Inflammatory macrophage (primary cell): ENCODE measurements at places on chromosomes 1 and 21.

GRCh38 chr21:41768437-41769042 lies 1.7 kb upstream of the RIPK4 start:
- no peak for DNase-seq

- peak; percentile 62 for DNase-seq
Observed at GRCh38 chr1:26786437-26787380, 1.0 kb upstream of the PIGV start.

DNA sequence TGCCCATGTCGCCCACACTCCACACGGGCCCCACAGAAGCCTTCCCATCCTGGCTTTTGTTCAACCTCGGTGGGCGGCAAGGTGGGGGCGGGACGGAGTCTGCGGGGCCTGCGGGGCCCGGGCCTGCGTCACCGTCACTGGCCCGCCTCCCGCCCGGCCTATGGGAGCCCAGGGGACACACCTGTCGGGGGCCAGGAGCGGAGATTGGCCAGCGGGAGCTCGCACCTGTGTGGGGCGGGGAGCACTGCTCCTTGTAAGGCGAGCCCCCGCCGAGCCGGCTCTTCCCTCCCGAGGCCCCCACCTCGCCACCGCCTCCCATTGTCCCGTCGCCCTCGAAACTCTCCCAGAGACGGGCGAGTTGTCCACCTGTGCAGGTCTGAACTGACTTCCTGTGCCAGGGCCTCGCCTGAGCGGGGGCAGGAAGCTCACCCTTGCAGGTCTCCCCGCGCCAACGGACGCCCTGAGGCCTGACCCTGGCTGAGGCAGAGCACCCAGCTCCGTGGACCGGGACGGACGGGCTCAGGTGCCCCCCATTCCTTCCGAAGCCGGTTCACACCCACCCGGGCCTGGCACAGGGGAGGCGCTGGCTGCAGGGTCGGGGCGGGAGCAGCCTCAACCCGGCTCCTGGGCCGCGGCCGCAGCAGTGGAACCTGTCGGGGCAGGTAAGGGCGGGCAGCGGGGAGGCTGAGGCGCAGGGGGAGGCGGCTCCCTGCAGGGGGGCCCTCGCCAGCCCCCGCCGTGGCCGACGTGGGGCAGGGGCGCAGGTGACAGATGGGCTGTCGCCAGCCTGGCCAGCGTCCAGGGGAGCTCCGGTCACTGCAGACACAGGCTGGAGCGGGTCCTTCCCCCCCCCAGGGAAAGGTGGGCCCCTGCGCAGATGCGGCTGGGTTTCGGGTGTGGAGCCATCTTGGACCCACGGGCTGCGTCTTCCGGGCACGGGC lies 10.8 kb upstream of the TTLL10 start:
- no peak for DNase-seq

GRCh38 chr1:221440658-221441057 lies 301.2 kb downstream of the DUSP10 start:
- peak; percentile 69 for DNase-seq

GRCh38 chr1:201361652-201362504 lies 15.6 kb downstream of the TNNT2 start:
- peak; percentile 17 for DNase-seq

- no peak for DNase-seq
Observed at GRCh38 chr1:212664409-212665199, 35.0 kb downstream of the BATF3 start.

- peak; percentile 80 for DNase-seq
Observed at GRCh38 chr1:48817505-48818114, 40.9 kb upstream of the BEND5 start.

- no peak for DNase-seq
Observed at GRCh38 chr1:85681087-85681486, 27.1 kb downstream of the ZNHIT6 start.

DNA sequence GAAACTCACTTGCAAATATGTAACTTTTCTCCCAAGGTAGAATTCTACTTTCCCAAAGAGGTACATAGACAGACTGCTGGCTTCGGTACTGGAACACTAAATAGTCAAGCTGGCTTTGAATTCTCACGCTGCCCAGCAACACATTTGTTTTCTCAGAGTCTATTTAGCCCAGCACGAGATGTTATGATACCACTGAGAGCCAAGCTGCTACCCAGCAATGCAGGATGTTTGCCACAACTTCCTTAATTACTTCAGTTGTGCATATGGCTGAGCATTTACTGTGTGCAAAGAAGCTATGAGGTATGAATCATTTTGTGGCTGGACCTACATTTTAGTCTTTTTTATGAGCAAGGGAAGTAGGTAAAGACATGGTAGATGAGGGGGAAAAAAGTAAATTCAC lies 793.2 kb downstream of the PLA2G4A start:
- DNase-seq = no peak

DNA sequence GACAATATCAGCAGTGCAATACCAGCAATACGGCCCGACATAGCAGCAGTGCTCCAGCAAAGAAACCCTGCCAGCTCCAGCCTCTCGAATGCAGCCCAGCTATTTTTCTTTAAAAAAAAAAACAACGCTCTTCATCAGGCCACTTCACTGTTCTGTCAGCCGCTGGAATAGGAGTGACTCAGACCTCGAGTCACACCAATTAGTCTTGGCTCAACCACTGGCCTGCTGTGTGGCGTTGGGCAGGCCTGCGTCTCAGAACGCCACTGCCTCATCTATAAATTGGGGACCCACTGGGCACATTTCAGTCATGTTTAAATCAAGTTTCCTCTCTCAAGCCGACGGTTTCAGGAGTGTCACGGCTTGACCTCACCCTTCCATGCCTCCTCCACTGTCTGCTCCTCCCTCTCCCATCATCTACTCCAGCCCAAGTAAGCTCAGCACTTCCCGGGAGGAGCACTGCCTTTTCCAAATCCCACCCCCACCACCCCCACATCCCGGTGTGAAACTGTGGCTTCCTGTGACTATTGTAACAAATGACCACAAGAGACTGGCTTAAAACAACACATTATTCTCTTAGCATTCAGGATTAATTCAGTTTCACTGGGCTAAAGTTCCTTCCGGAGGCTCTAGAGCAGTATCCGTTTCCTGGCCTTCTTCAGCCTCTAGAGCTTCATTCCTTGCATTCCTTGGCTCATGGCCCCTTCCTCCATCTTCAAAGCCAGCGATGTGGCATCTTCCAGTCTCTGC lies 71.9 kb upstream of the EFHD2 start:
- DNase-seq = peak; percentile 22

DNA sequence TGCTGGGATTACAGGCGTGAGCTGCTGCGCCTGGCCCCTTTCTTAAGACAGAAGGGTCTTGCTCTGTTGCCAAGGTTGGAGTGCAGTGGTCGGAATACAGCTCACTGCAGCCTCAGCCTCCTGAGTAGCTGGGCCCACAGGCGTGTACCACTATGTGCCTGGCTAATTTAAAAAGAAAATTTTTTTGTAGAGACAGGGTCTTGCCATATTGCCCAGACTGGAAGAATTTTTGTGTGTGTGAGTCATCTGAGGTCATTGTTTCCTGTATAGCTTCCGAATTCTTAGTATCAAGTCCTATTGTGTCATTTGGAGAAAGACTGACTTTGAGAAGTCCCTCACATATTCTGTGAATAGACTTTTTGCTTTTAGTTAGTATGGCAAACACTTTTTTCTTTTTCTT lies 4.7 kb downstream of the SZRD1 start:
- peak; percentile 68 for DNase-seq

DNA sequence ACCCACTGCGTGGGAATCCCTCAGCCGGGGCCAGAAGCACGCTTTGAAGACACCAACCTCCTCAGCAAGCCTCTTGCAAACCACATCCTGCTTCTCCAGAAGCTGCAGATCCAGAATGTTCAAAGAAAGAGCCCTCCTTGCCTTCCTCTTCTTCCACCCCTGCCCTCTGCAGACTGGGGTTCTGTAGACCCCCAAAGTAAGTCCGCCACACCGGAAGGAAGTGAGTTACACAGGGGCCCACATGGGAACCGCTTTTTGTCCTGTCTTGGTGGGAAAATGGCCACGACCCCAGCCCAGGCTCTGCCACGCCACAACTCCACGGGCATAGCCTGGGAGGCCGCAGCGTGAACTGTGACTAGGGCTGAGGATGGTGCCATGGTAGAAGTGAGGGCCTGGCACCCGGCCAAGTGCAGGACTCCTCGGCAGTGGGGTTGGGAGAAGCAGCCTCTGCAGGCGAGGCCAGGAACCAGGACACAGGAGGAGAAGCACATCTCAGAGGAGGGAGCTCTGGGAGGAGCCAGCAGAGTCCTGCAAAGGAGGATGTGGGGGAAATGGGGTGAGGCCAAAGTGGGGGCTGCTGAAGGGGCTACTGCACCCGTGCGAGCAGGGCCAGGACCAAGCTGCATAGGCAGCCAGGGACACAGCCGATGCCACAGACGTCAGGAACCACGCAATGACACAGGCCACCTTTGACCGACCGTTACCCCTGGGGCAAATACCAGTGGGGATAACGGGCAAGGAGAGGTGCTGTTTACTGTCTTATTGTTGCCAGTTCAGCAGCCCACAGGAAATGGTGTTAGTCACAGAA lies 30.9 kb downstream of the PDE9A start:
- peak; percentile 3 for DNase-seq

DNA sequence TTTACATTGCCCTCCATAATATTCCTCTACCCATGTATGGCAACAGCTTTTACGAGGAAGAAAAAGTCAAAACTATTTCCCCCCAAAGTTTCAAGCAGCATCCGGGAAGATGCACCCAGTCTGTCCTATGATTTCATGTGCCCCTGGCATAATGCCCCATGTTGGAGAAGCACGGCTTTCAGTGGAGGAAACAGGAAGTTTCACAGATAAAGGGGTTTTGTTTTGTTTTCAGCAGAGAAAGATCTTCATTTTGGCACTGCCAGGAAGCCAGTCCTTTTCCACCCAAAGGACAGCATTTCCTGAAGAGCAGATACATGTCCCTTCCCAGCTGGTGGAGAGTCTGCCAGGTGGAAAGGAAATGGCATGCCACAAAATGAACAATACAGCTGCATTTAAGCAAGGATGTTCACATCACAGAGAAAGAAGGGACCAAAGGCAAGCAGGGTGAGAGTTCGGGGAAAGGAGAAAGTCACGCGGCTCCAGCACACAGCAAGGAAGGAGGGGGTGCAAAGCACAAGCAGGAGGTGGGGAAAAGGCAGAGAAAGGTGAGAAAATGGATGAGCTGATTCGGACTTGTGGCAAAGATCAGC lies 95.3 kb upstream of the HIVEP3 start:
- peak; percentile 13 for DNase-seq

DNA sequence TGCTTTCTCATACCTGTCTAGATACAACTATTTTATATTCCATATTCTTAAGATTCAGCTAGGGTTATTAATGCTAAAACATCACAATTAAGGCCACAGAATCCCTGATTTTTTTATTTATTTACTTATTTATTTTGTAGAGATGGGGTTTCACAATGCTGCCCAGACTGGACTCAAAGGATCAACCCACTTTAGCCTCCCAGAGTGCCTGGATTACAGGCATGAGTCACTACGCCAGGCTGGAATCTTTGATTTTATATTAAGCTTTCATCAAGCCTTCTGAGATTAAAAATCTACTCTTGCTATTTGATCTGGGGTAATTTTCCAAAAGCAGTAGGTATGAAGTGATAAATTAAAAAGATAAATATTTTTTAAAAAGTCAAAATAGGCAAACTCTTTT lies 38.9 kb downstream of the MCOLN2 start:
- DNase-seq = no peak

GRCh38 chr1:167126317-167126716 lies 32.4 kb downstream of the STYXL2 start:
- no peak for DNase-seq

DNA sequence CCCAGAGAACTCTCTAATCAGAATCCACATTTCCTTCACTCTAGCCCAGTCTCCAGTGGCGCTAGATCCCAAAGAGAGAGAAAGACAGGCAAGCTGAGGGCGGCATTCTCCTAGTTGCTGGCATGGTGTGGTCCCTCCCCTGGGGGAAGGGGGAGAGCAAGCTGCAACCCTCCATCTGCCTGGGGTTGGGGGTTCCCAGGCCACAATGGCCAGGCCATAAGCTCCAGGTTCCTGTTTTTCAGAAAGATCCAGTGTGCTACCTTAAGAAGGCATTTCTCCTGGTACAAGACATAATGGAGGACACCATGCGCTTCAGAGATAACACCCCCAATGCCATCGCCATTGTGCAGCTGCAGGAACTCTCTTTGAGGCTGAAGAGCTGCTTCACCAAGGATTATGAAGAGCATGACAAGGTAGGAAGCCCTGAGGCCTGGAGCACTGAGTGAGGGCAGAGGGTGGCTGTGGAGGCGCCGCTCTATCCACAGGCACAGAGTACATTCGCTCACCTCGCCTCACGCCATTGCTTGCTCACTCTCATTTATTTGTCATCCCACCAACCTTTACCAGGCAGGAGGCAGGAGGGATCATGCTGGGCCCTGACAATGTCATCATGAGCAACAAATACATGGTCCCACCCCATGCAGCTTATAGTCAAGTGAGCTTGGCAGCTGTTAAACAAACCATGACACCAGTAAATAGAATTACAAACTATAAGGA lies 6.6 kb downstream of the CSF1 start:
- no peak for DNase-seq

- DNase-seq = no peak
Observed at GRCh38 chr1:197921235-197922069, 4.3 kb downstream of the LHX9 start.

GRCh38 chr1:206856674-206857464 lies 8.6 kb upstream of the IL20 start:
- no peak for DNase-seq

GRCh38 chr1:243974451-243975292 lies 76.4 kb upstream of the ZBTB18 start:
- DNase-seq = no peak

DNA sequence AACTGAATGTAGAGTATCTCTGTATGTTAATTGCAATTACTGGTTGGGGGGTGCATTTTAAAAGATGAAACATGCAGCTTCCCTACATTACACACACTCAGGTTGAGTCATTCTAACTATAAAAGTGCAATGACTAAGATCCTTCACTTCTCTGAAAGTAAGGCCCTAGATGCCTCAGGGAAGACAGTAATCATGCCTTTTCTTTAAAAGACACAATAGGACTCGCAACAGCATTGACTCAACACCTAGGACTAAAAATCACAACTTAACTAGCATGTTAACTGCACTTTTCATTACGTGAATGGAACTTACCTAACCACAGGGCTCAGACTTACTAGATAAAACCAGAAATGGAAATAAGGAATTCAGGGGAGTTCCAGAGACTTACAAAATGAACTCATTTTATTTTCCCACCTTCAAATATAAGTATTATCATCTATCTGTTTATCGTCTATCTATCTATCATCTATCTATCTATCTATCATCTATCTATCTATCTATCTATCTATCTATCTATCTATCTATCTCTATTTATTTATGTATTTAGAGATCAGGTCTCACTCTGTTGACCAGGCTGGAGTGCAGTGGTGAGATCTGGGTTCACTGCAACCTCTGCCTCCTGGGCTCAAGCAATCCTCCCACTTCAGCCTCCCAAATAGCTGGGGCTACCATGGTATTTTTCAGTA lies 47.8 kb downstream of the CHML start:
- DNase-seq = peak; percentile 62

- no peak for DNase-seq
Observed at GRCh38 chr1:18233176-18233864, 125.7 kb downstream of the IGSF21 start.

DNA sequence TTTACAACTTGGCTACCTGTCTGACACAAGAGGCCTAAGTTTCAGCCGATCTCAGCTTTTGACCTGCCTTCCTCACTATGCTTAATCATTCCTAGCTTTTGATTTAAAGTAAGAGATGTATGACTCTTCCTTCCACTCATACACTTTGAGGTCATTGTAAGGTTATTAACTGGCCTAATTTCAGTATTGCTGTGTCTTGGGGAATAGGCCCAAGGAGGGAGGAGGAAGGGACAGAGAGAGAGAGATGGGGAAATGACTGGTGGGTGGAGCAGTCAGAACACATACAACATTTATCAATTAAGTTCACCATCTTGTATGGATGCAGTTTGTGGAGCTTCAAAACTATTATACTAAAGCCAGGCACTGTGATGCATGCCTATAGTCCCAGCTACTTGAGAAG lies 28.3 kb upstream of the FAM20B start:
- no peak for DNase-seq

GRCh38 chr1:29271724-29272123 lies 35.4 kb downstream of the PTPRU start:
- no peak for DNase-seq
